ENCODE measurements at places on chromosomes 5 and 9.
A peak's percentile ranks its signal among the peaks of the same experiment; 100 is the strongest.

- no peak overlapping the region for H3K4me3 ChIP-seq
- no peak overlapping the region for H3K27ac ChIP-seq
These were observed 1079.9 kb upstream of the C9orf72 start for GRCh38 chr9:28653216-28653615.

- no peaks in the 10 kb centered on the region for H3K36me3 ChIP-seq
- H3K4me3 ChIP-seq = no peak overlapping the region
- no peak for DNase-seq
- peaks cover 15% of the 10 kb centered on the region for H3K4me1 ChIP-seq
- H3K27me3 ChIP-seq = peaks cover 2% of the 10 kb centered on the region
These were observed 126.8 kb downstream of the NXNL2 start for GRCh38 chr9:88661759-88662158.

DNA sequence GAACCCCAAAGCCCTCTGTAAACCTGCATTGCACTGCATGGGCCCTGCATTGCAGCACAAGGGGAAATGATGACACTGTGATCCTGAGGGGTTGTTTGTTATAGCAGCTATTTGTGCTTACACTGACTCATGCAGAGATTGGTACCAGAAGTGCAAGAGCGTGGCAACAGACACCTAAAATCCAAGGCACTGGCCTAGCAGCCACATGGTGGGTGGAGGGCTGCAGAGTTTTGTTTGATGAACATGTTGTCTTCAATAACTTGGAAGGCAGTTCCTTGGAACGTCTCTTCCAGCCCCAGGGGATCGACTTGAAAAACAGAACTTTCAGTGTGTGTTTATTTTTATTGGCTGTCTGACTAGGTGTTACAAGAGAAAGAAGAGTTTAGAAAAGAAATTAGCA is 14.5 kb downstream of the FCN2 start:
- DNase-seq = no peak
- peak overlapping the region; percentile 25 for H3K27ac ChIP-seq

DNA sequence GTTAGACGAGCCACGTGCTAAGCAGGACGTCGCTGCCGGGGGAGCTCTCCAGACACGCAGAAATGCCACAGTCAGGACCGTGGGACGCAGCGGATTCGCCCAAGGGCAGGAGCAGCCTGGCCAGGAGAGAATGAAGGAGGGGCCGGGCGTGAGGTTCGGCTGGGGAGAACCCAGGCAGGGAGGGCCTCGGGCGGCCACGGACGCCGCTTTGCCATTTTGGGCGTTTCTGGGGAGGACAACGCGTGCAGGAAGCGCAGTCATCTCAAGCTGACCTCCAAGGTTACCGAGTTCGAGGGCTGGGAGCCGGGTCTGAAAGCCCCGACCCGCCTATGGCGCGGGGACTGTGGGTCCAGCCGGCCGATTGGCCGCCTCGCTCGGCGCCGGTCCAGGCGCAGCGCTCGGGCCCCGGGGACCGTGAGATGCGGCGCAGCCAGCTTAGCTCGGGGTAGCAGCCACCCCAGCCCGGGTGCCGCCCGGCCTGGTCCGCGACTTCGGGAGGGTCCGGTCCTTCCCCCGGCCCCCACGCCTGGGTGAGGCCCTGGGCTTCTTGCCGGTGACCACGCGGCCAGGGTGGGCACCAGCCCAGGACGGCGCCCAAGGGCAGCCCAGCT is 760 bp upstream of the MAN1B1 start:
- H3K4me3 ChIP-seq = peak overlapping the region; percentile 81
- peaks cover under 1% of the 10 kb centered on the region for H3K36me3 ChIP-seq
- peak overlapping the region; percentile 86 for H3K27ac ChIP-seq
- no peak for DNase-seq
- H3K4me1 ChIP-seq = peaks cover 15% of the 10 kb centered on the region

DNA sequence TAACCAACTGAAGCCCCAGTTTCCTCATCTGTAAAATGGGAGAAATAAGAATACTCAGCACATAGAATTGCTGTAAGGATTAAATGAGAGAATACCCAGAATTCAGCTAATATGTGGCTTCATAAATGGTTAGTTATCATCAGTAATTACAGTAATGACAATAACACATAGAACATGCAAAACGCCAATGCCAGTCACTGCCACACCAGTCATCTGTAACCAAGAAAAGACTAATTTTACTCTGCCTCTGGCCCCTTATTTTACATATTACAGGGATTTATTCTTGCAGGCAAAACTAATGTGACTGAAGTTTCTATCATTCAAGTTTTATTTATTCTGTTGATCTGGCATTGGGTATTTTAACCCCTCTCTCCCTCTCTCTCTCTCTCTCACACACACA is 46.5 kb downstream of the EBF1 start:
- no peak overlapping the region for H3K27ac ChIP-seq
- H3K27me3 ChIP-seq = peaks cover 94% of the 10 kb centered on the region
- H3K36me3 ChIP-seq = no peaks in the 10 kb centered on the region

DNA sequence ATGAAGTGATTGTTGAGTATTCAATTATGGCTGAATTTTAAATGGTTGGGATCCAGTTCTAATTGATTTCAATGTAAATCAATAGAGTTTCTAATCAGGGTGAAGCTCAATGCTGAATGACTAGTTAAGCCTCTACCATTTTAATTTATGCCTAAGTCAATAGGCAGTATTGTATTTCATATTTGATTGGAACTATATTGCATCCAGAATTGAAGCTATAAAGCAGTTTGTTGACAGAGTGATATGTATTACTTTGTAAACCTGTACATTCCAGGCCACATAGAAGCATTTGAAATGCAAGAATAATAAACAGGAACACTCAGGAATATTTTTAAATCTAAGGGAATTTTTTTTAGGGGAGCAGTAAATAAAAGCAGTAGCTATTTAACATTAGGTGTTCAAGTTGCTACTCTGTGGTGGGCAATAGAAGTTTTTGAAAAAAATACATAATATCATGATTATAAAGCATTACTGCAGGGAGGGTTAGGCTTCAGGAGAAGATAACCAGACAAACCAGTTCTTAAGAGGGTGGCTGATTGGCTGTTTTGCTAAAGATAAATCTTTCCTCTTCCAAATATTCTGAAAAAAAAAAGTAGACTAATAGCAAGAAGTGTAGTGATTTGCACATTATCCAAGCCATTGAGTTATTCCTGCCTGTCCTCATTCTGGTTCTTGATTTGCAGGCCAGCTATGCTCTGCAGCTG is 492.0 kb upstream of the MEF2C start:
- peaks cover 25% of the 10 kb centered on the region for H3K4me1 ChIP-seq
- H3K36me3 ChIP-seq = no peaks in the 10 kb centered on the region
- no peaks in the 10 kb centered on the region for H3K27me3 ChIP-seq
- H3K4me3 ChIP-seq = no peak overlapping the region
- no peak overlapping the region for H3K27ac ChIP-seq
- DNase-seq = no peak

GRCh38 chr5:169169783-169170182 is 131.2 kb downstream of the SLIT3 start:
- H3K36me3 ChIP-seq = no peaks in the 10 kb centered on the region
- peaks cover 4% of the 10 kb centered on the region for H3K27me3 ChIP-seq
- no peak for DNase-seq

GRCh38 chr5:157148734-157149615 is 6.3 kb upstream of the MED7 start:
- H3K4me1 ChIP-seq = no peaks in the 10 kb centered on the region
- peaks cover 7% of the 10 kb centered on the region for H3K27me3 ChIP-seq
- DNase-seq = peak; percentile 27
- H3K27ac ChIP-seq = no peak overlapping the region
- H3K36me3 ChIP-seq = no peaks in the 10 kb centered on the region
